Activated CD8-positive, alpha-beta T cell treated with anti-CD3 and anti-CD28 coated beads for 36 hours (primary cell): ENCODE measurements at places on chromosomes 4 and X. TPM values are rescaled to one million over a fixed set of nuclear protein-coding genes. Genes with fewer than 3 reads are reported as not detected.

HERC3 gene
- total RNA-seq = 66.4 TPM

FOXP3 gene
- 23.5 TPM for total RNA-seq

MRPL1 gene
- total RNA-seq = 55.7 TPM

CFAP99 gene
- total RNA-seq = not detected

RBMX2 gene
- 25.4 TPM for total RNA-seq

MAEA gene
- total RNA-seq = 37.0 TPM

ODAPH gene
- not detected for total RNA-seq

NXF2B gene
- total RNA-seq = not detected

RASL11B gene
- 0.34 TPM for total RNA-seq

- no peak overlapping the region for H3K4me3 ChIP-seq
- H3K36me3 ChIP-seq = no peaks in the 10 kb centered on the region
- H3K27me3 ChIP-seq = no peaks in the 10 kb centered on the region
- no peak overlapping the region for H3K27ac ChIP-seq
Measured at GRCh38 chrX:119067023-119067739, 5.6 kb upstream of the CT47C1 start.

GRCh38 chrX:88024022-88024421 is 506.4 kb downstream of the KLHL4 start:
- no peaks in the 10 kb centered on the region for H3K36me3 ChIP-seq
- H3K4me1 ChIP-seq = no peaks in the 10 kb centered on the region
- no peak overlapping the region for H3K4me3 ChIP-seq
- DNase-seq = no peak
- H3K27me3 ChIP-seq = no peaks in the 10 kb centered on the region
- no peak overlapping the region for H3K27ac ChIP-seq

- H3K36me3 ChIP-seq = peaks cover 5% of the 10 kb centered on the region
- H3K4me3 ChIP-seq = no peak overlapping the region
- no peak overlapping the region for H3K27ac ChIP-seq
- H3K27me3 ChIP-seq = no peaks in the 10 kb centered on the region
Measured at GRCh38 chrX:7127056-7127455, 20.5 kb upstream of the STS start.

GRCh38 chr4:146238107-146238506 is 23.8 kb downstream of the REELD1 start:
- H3K4me1 ChIP-seq = peaks cover 14% of the 10 kb centered on the region
- no peaks in the 10 kb centered on the region for H3K36me3 ChIP-seq
- no peak overlapping the region for H3K27ac ChIP-seq
- H3K4me3 ChIP-seq = no peak overlapping the region

- peaks cover 74% of the 10 kb centered on the region for H3K36me3 ChIP-seq
- peak; percentile 19 for DNase-seq
- H3K4me1 ChIP-seq = peaks cover 70% of the 10 kb centered on the region
- H3K27ac ChIP-seq = peak overlapping the region; percentile 56
Measured at GRCh38 chr4:184420402-184420801, 53.9 kb downstream of the IRF2 start.

- no peaks in the 10 kb centered on the region for H3K36me3 ChIP-seq
- H3K4me1 ChIP-seq = no peaks in the 10 kb centered on the region
- no peak overlapping the region for H3K27ac ChIP-seq
- no peaks in the 10 kb centered on the region for H3K27me3 ChIP-seq
- H3K4me3 ChIP-seq = no peak overlapping the region
Measured at GRCh38 chrX:257681-258289, 23.4 kb upstream of the PLCXD1 start.

- peaks cover 50% of the 10 kb centered on the region for H3K27me3 ChIP-seq
- no peak for DNase-seq
- peaks cover 14% of the 10 kb centered on the region for H3K4me1 ChIP-seq
- peak within 1 kb of the TSS; percentile 68 for H3K4me3 ChIP-seq
- H3K36me3 ChIP-seq = no peaks in the 10 kb centered on the region
Measured at GRCh38 chr4:95548738-95549245, at the start of gene UNC5C. TSS of gene UNC5C (minus strand) at chr4:95548973.

DNA sequence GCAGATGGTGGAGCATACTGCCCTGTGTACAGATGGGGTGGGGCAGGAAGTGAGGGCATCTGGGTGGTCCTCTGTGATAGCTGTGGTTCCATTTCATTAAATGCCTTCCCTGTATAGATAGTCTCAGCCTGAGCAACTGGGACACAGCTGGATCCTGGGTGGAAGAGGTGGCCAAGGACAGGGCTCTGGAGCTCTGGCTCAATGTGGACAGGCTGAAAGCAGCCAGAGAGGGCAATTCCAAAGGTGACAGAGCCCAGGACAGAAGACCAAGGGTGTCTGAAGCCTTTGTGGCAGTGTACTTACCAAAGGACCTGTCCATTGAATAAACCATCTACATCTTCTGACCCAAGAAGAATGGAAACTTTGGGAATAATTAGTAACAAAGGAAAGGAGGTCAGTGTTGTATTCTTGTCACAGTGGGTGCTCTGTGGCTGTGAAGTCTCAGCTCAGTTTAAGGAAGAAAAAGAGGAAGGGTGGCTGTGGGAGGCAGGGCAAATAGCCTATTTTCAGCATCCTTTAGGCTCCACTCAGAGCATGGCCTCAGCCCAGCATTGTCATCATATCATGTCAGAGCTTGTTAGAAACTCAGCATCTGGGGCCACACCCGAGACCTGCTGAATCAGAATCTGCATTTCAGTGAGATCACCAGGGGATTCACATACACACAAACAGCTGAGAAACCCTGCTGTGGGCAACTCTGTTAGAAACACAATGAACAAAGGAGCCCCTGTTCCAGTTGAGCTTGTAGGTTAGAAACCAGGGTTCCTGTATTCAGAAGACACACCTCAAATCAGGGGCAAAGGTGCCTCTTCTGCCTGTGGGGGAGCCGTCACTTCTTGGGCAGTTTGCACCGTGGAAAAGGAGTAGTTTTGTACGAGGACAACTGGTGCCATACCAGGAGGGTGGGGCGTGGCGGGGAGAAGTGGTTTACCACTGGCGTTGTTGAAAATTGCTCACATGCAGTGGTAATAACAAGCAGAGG is 168.6 kb downstream of the PTTG2 start:
- H3K27ac ChIP-seq = peak overlapping the region; percentile 83
- peak overlapping the region; percentile 35 for H3K4me3 ChIP-seq
- H3K27me3 ChIP-seq = no peaks in the 10 kb centered on the region
- DNase-seq = peak; percentile 92
- H3K4me1 ChIP-seq = peaks cover 62% of the 10 kb centered on the region

GRCh38 chr4:109499513-109499912 is 60.5 kb upstream of the MCUB start:
- H3K36me3 ChIP-seq = peaks cover 41% of the 10 kb centered on the region
- H3K4me1 ChIP-seq = peaks cover 6% of the 10 kb centered on the region
- H3K27me3 ChIP-seq = no peaks in the 10 kb centered on the region
- H3K27ac ChIP-seq = no peak overlapping the region
- H3K4me3 ChIP-seq = no peak overlapping the region

- no peak overlapping the region for H3K4me3 ChIP-seq
- H3K36me3 ChIP-seq = no peaks in the 10 kb centered on the region
- no peak overlapping the region for H3K27ac ChIP-seq
- H3K27me3 ChIP-seq = no peaks in the 10 kb centered on the region
Measured at GRCh38 chrX:136115126-136115903, 32.0 kb upstream of the FHL1 start.

DNA sequence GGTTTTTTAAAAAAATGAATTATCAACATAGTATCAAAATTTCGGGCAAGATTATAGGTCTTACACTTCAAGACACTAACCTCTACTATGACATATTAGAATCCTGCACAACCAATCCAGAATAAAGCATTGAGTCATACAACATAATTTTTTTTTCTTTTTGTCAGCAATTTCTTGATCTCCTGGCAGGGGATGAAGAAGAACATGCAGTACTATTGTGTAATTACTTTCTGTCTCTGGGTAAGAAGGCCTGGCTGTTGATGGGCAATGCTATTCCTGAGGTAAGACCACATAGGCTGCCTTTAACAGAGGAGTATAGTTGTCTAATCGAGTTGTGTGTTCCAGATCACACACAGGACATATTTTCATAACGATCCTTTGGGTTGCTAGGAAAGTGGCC is 67.5 kb downstream of the FBXL5 start:
- DNase-seq = no peak
- no peaks in the 10 kb centered on the region for H3K4me1 ChIP-seq
- H3K27ac ChIP-seq = no peak overlapping the region

GRCh38 chrX:5086388-5086787 is 1142.3 kb downstream of the NLGN4X start:
- no peak overlapping the region for H3K4me3 ChIP-seq
- no peaks in the 10 kb centered on the region for H3K4me1 ChIP-seq
- H3K27me3 ChIP-seq = no peaks in the 10 kb centered on the region

DNA sequence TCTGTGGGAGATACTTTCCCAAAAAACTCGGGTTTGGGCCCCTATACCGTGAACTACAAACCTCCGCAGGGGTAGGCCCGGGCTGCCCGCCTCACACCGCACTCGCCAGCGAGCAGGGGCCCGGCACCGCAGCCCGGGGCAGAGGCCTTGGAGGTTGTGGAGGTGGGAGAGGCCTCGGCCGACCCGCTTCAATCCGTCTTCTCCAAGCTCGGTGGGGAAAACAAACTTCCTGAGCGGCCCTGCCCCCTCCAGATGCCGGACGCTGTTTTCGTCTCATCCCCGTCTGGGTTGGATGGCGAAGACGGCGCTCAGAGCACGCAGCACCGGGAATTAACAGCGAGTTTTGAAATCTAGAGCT is 442 bp upstream of the MCUB start:
- peak; percentile 41 for DNase-seq
- no peaks in the 10 kb centered on the region for H3K27me3 ChIP-seq
- H3K27ac ChIP-seq = peak overlapping the region; percentile 92
- H3K4me1 ChIP-seq = peaks cover 42% of the 10 kb centered on the region
